Aorta (tissue), 5 donors: ENCODE measurements at places on chromosomes 11 and 22. TPM values are rescaled to one million over a fixed set of nuclear protein-coding genes. Genes with fewer than 3 reads are reported as not detected.
A peak's percentile ranks its signal among the peaks of the same experiment; 100 is the strongest.

The WNT7B gene
- not detected for total RNA-seq

- H3K4me3 ChIP-seq: no peak overlapping the region
- no peaks in the 10 kb centered on the region for H3K4me1 ChIP-seq
- no peaks in the 10 kb centered on the region for H3K36me3 ChIP-seq
- H3K27me3 ChIP-seq: no peaks in the 10 kb centered on the region
- no peak for DNase-seq
Measured at GRCh38 chr11:34209809-34210208, 104.4 kb downstream of the NAT10 start.

DNA sequence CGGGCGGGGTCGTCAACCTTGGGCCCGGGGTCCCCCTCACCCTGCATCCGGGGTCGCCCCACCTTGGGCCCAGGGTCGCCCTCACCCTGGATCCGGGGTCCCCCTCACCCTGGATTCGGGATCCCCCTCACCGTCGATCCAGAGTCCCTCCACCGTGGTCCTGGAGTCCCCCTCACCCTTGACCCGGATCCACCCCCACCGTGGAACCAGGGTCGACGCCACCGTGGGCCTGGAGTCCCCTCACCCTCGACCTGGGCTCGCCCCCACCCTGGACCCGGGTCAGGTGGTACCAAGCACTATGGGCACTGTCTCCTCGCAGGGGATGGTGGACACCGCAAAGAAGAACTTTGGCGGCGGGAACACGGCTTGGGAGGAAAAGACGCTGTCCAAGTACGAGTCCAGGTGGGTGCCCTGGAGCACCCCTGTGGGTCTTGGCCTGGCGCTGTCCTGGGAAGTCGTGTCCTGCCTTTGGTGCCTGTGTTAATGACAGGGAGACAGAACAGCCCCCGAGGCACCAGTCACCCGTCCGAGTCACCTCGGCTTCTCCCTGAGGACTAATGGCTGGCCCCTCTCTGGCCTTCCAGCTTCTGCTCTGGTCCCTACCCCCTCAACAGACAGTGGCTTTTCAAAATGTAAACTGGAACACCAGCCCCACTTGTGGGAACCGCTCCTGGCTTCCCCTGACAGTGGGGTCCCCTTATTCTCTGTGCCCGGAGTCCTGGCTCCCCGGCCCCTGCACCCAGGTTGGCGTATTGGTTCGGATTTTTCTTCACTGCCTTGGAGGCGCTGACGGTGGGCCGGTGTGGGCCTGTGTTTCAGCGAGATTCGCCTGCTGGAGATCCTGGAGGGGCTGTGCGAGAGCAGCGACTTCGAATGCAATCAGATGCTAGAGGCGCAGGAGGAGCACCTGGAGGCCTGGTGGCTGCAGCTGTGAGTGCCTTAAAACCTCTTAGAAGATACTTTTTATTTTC lies 762 bp downstream of the CRELD2 start:
- no peaks in the 10 kb centered on the region for H3K36me3 ChIP-seq
- H3K4me3 ChIP-seq: peak overlapping the region; percentile 43
- H3K4me1 ChIP-seq: no peaks in the 10 kb centered on the region

The OR52H1 gene
- 0.78 TPM for total RNA-seq

DNA sequence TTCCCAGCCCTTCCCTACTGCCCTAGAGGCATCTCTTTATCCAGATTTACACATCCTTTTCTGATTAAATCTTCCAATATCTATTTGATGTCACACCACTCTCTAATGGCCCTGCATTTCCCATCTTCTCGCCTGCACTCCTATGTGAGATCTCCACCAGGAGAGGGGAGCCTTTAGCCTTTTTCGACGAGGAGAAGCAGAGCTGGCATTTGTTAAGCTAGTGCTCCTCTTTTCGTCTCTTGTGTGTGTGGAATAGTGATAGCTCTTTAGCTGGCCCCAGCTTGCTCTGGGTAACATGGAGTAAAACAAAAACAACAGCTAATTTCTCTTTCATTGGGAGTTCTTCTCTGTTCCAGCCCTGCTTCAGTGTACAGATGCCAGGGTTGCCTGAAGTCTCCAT lies 536.5 kb downstream of the NTM start:
- no peak overlapping the region for H3K27ac ChIP-seq
- no peaks in the 10 kb centered on the region for H3K27me3 ChIP-seq
- H3K4me3 ChIP-seq: no peak overlapping the region

GRCh38 chr22:20089226-20089976 lies 9.4 kb downstream of the DGCR8 start:
- H3K36me3 ChIP-seq: peaks cover 7% of the 10 kb centered on the region
- H3K27ac ChIP-seq: no peak overlapping the region
- H3K27me3 ChIP-seq: no peaks in the 10 kb centered on the region

- H3K27me3 ChIP-seq: no peaks in the 10 kb centered on the region
- H3K4me3 ChIP-seq: no peak overlapping the region
- H3K27ac ChIP-seq: no peak overlapping the region
- DNase-seq: no peak
- no peaks in the 10 kb centered on the region for H3K36me3 ChIP-seq
- H3K4me1 ChIP-seq: no peaks in the 10 kb centered on the region
Measured at GRCh38 chr22:46922037-46922436, 159.6 kb downstream of the TBC1D22A start.

- no peak overlapping the region for H3K4me3 ChIP-seq
- DNase-seq: no peak
- no peaks in the 10 kb centered on the region for H3K27me3 ChIP-seq
- no peaks in the 10 kb centered on the region for H3K4me1 ChIP-seq
- no peaks in the 10 kb centered on the region for H3K36me3 ChIP-seq
- no peak overlapping the region for H3K27ac ChIP-seq
Measured at GRCh38 chr22:27137871-27138337, 480.5 kb downstream of the MIAT start.

The RAC2 gene
- 16.8 TPM for total RNA-seq

- no peaks in the 10 kb centered on the region for H3K4me1 ChIP-seq
- H3K27me3 ChIP-seq: no peaks in the 10 kb centered on the region
- no peak overlapping the region for H3K27ac ChIP-seq
- peak; percentile 71 for DNase-seq
- no peak overlapping the region for H3K4me3 ChIP-seq
- no peaks in the 10 kb centered on the region for H3K36me3 ChIP-seq
Measured at GRCh38 chr11:71240865-71241691, 11.3 kb downstream of the SHANK2 start.

The CDCA5 gene
- 0.81 TPM for total RNA-seq

The CCND1 gene
- total RNA-seq: 102 TPM

DNA sequence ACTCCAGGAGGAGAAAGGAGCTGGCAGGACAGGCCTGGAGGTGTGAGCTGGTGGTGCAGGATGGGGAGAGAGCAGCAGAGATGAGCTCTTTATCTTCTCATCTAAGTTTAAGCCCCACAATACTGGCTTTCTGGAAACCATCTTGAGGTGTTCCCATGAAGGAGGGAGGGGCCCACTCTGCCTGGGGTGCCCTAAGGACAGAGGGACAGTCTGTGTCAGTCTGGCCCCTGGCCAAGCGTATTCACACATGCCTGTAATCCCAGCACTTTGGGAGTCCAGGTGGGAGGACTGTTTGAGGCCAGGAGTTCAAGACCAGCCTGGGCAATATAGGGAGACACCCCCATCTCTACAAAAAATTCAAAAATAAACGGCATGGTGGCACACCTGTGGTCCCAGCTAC lies 8.9 kb downstream of the SERHL2 start:
- no peaks in the 10 kb centered on the region for H3K27me3 ChIP-seq
- no peaks in the 10 kb centered on the region for H3K36me3 ChIP-seq
- H3K27ac ChIP-seq: no peak overlapping the region
- DNase-seq: peak; percentile 46

GRCh38 chr11:33692541-33692940 lies 8.1 kb downstream of the C11orf91 start:
- H3K4me3 ChIP-seq: no peak overlapping the region
- H3K4me1 ChIP-seq: peaks cover 3% of the 10 kb centered on the region
- H3K27me3 ChIP-seq: no peaks in the 10 kb centered on the region
- no peak overlapping the region for H3K27ac ChIP-seq
- no peak for DNase-seq

DNA sequence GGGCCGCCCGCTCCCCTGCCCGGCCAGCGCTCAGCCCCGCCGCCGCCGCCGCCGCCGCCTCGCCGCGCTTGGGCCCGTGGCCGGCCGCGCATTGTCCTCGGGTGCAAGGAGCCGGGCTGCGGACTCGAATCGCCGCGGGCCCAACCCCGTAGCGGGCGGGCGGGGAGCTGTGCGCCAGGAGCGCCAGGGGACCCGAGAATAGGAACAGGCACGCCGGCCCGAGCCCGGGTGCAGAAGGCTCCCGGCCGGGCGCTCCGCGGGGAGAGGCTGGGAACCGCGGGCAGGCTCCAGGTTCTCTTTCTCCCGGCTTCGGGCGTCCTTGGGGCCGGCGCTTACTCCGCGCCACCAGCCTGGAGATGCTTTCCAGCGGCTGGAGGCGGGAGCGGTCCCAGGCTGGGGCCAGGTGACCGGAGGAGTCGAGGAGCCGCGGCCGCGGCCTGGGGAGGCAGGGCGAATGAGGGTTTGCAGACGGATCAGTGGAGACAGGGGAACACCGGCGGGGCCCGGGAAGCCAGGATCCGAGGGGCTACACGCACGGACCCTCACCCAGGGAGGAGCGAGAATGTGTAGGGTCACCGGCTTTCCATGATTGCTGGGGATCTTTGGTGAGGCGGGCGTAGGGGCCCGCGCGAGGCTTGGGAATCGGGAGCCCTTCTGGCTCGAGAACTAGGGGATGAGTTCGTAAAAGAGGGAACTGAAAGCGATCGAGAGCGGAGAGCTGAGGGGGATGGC lies 726 bp downstream of the PKNOX2 start:
- peak overlapping the region; percentile 64 for H3K27ac ChIP-seq
- H3K4me1 ChIP-seq: no peaks in the 10 kb centered on the region
- no peaks in the 10 kb centered on the region for H3K27me3 ChIP-seq

DNA sequence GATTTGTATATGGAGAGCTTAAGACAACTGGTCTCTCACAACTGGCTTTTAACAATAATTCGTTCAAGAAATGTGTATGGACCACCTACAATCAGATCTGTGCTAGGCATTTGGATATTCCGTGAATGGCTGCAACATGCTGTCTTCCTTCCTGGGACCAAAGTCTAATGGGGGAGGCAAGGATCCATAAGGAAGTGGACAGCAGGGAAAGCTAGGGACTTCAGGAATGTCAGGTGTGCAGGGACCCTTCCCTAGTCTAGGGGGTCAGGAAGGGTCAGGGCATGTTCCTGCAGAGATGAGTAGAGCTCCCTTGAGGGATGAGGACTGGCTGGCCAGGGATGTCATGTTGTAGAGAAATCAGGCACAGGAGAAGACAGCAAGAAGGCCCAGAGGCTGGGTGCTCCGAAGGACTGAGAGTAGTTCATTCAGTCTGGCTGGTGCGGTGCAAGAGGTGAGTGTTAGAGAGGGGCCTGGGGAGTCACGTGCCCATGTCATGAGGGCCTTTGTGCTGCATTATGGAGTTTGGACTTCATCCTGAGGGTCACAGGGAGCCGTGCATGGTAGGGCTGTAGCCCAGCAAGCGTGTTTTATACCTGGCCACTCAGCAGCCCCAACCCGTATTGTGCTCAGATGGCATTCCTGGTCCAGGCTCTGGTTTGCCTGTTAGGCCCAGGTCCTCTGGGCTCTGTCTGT lies 8.5 kb upstream of the NECTIN1 start:
- no peak for DNase-seq
- no peaks in the 10 kb centered on the region for H3K4me1 ChIP-seq
- H3K27me3 ChIP-seq: no peaks in the 10 kb centered on the region
- no peak overlapping the region for H3K27ac ChIP-seq
- no peaks in the 10 kb centered on the region for H3K36me3 ChIP-seq
- H3K4me3 ChIP-seq: no peak overlapping the region

The NLRP14 gene
- total RNA-seq: 0.10 TPM

The DNAJC24 gene
- total RNA-seq: 18.9 TPM

- H3K4me1 ChIP-seq: no peaks in the 10 kb centered on the region
- no peaks in the 10 kb centered on the region for H3K27me3 ChIP-seq
- H3K4me3 ChIP-seq: no peak overlapping the region
- DNase-seq: no peak
- no peaks in the 10 kb centered on the region for H3K36me3 ChIP-seq
- H3K27ac ChIP-seq: no peak overlapping the region
Measured at GRCh38 chr11:87176044-87176443, 138.3 kb downstream of the TMEM135 start.

The P2RY6 gene
- 12.0 TPM for total RNA-seq

DNA sequence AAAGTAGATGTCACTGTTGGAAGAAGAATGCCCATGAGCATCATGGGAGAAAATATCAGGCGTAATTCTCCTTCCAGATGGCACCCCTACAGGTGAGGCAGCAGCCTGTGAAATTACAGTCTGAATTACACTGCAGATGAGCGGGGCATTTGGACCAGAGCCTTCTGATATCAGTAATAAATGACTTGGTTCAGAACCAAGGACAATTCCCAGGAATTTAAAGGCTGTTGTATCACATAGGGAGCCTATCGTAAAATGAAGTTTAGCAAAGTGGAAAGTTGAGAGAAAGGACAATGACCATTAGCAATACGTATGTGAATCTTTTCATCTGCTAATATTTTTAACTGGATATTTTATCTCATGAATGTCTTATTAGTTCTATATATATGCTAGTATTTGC lies 61.3 kb downstream of the PRMT3 start:
- H3K4me3 ChIP-seq: no peak overlapping the region
- H3K4me1 ChIP-seq: no peaks in the 10 kb centered on the region
- no peaks in the 10 kb centered on the region for H3K36me3 ChIP-seq

The CCDC81 gene
- 3.1 TPM for total RNA-seq

- H3K4me3 ChIP-seq: no peak overlapping the region
- H3K27ac ChIP-seq: no peak overlapping the region
- DNase-seq: no peak
Measured at GRCh38 chr11:27916541-27917100, 191.3 kb downstream of the KIF18A start.

DNA sequence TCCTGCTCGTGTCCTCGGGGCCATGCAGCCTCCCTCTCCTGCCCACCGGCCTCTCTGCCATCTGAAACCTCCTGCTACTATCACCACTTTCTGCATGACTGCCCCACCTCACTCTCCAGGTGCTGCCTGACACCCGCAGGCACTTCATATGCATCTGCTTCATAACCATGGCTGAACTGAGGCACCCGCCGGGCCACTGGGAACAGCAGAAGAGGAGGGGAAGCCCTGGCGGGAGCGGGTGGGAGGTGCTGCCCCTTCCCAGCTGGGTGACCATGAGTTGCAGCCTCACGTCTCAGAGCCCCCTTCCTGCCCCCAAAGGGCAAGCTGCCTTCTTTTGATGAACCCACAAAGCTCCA lies 21.7 kb upstream of the PICK1 start:
- no peaks in the 10 kb centered on the region for H3K4me1 ChIP-seq
- no peak overlapping the region for H3K27ac ChIP-seq
- H3K4me3 ChIP-seq: no peak overlapping the region
- no peaks in the 10 kb centered on the region for H3K27me3 ChIP-seq
- H3K36me3 ChIP-seq: no peaks in the 10 kb centered on the region
- DNase-seq: no peak

The MPZL2 gene
- 63.2 TPM for total RNA-seq
